ENCODE measurements at places on chromosomes 13 and 19. TPM values are rescaled to one million over a fixed set of nuclear protein-coding genes. Genes with fewer than 3 reads are reported as not detected.

SRRM5 gene
- 0.05 TPM for total RNA-seq

C19orf33 gene
- not detected for total RNA-seq

ZNF628 gene
- total RNA-seq: 1.4 TPM

ATP8A2 gene
- 0.09 TPM for total RNA-seq

KLF12 gene
- total RNA-seq: 4.8 TPM

MATK gene
- total RNA-seq: 0.34 TPM

TNPO2 gene
- 25.7 TPM for total RNA-seq

CYP2S1 gene
- 0.88 TPM for total RNA-seq

RFPL4A gene
- 0.14 TPM for total RNA-seq

ANGPTL8 gene
- not detected for total RNA-seq

CPB2 gene
- total RNA-seq: not detected

CA11 gene
- 4.8 TPM for total RNA-seq

ZNF540 gene
- 0.17 TPM for total RNA-seq

CNMD gene
- not detected for total RNA-seq

ZNF177 gene
- 3.1 TPM for total RNA-seq

POU2F2 gene
- 0.17 TPM for total RNA-seq

SLC25A15 gene
- 28.0 TPM for total RNA-seq

SELENOW gene
- 210 TPM for total RNA-seq

MAP3K10 gene
- total RNA-seq: 8.8 TPM

PCDH9 gene
- total RNA-seq: 0.68 TPM

OR2Z1 gene
- total RNA-seq: not detected

EXOC3L2 gene
- 1.7 TPM for total RNA-seq

IQCN gene
- total RNA-seq: under 0.01 TPM

ARRDC5 gene
- total RNA-seq: not detected

PNMA8B gene
- 0.17 TPM for total RNA-seq

Data from dermis blood vessel endothelial cell (primary cell).